CD8-positive, alpha-beta T cell (primary cell): ENCODE measurements at places on chromosomes 12 and 14. TPM values are rescaled to one million over a fixed set of nuclear protein-coding genes. Genes with fewer than 3 reads are reported as not detected.

DNA sequence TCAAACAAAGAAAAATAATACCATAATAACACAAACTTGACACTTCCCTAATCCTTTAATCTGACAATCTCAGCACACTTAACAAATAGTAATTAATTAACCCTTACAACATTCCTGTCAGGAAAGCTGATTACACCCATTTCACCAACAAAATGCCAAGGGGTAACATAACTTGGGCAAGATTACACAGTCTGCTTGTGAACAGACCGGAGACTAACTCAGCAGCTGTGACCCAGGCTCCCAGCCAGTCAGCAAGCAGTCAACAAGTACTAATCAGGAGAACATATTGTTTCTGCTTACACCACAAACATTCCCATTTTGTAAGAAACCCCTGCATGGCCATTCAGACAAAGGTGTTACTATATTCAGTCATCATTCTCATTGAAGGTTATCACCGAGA lies 592.5 kb upstream of the FLRT2 start:
- no peak for DNase-seq

- DNase-seq = no peak
These were observed 15.3 kb upstream of the SCARB1 start for GRCh38 chr12:124878795-124879516.

- DNase-seq = no peak
These were observed 64.6 kb downstream of the ANO4 start for GRCh38 chr12:100859063-100859627.

GRCh38 chr14:35365130-35366055 lies 39.2 kb downstream of the NFKBIA start:
- peak; percentile 36 for DNase-seq

- DNase-seq = no peak
These were observed 205.0 kb downstream of the SUDS3 start for GRCh38 chr12:118581371-118581770.

GRCh38 chr14:36773136-36773540 lies 111.5 kb downstream of the PAX9 start:
- DNase-seq = no peak

DNA sequence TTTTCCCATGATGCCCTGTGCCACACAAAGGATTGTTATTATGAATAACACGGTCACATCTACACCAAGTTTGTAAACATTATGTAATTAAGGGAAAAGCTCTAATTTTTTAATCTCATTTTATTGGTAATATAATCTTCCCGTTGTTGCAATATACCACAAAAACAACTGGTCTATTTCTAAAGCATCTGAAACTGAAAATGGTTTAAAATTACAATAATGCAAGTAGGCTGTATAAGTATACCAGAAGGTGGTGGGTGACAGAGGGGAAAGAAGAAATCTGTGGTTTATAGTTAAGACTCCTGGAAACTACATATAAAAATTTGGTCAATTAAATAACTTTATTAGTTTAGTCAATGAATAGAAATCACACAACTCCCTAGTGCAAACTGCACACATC lies 5.2 kb downstream of the DDHD1 start:
- no peak for DNase-seq

- DNase-seq = no peak
These were observed 47.7 kb downstream of the IL31 start for GRCh38 chr12:122126342-122126635.

DNA sequence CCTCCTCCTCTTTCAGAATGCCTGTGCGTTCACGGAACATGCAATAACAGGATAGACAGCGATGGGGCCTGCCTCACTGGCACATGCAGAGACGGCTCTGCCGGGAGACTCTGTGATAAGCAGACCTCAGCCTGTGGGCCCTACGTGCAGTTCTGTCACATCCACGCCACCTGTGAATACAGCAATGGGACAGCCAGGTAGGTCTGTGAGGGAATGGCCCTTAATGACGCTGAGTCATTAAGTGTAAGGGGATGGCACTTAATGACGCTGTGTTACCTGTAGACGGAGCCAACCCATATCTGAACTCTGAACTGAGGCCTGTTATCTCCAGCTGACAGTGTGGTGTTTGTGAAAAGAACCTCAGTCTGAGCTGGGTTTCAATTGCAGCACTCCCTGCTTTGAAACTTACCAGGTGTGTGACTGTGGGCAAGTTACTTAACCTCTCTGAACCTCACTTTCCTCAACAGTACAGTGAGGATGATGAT lies 86.9 kb downstream of the STAB2 start:
- no peak for DNase-seq

DNA sequence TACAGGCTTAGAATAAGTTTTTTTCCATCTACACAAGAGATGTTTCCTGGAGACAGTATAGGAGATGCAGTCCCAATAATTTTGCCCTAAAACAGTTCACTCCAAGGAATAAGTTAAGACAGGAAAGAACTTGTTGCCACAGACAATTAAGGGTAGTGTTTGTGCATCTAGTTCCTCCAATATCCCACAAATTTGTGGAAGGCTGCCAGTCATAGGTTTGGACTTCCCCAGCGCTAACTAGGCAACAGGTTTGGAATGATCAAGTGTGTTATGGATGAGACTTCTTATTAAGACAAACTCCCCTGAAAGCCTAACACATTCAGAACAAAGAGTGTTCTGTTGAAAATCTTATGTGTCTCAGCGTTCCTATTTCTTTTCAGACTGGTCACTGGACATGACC lies 611.0 kb downstream of the CCER1 start:
- DNase-seq = no peak

GRCh38 chr12:58346032-58346632 lies 404.8 kb downstream of the ATP23 start:
- DNase-seq = no peak

DNA sequence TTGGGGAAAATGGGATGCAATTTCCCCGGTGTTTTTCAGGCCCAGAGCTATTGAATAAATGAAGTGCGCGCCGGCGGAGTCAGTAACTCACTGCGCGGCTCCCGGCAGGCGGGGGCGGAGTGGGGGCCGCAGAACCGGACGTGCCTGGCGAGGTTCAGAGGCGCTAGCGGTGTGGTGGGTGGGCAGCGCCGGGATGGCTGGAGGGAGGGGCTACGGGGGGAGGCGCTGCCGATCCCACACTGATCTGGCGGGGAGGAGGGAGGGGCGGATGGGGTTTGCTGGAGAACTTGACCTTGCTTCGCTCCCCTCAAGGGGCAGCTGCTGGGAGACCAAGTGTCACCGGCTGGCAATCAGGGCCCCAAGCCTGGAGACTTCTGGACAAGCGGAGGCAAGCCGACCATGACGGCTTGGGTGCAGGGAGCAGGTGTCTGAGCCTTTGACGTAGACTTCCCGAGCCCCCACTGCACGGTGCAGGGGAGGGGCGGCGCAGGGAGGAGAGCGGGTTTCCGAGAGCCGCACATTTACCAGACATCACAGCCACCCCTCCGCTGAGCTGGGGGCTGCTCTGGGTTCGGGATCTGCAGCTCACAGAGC lies 174.1 kb upstream of the RTL1 start:
- no peak for DNase-seq

GRCh38 chr12:29322157-29322556 lies 58.8 kb downstream of the ERGIC2 start:
- DNase-seq = no peak

GRCh38 chr12:480831-481816 lies 21.4 kb downstream of the B4GALNT3 start:
- DNase-seq = no peak

- no peak for DNase-seq
These were observed 63.8 kb downstream of the FIGNL2 start for GRCh38 chr12:51784688-51785087.

DNA sequence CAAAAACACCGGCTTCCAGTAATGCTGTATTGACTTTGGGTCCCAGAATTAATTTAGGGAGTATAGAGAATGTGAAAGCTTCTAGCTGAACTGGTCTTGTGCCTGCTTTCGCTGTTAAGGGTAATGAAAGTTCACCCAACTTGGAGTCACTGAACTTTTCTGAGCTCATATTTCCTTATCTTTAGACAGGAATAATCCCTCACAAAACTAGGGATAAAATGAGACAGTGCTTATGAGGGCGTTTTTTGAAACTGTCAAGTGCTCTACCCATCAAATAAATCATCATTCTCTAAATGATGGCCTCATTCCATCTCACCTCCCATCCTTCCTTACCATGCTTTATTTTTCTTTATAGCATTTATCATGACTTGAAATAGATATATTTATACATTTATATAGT lies 74.7 kb downstream of the RFX4 start:
- DNase-seq = no peak

DNA sequence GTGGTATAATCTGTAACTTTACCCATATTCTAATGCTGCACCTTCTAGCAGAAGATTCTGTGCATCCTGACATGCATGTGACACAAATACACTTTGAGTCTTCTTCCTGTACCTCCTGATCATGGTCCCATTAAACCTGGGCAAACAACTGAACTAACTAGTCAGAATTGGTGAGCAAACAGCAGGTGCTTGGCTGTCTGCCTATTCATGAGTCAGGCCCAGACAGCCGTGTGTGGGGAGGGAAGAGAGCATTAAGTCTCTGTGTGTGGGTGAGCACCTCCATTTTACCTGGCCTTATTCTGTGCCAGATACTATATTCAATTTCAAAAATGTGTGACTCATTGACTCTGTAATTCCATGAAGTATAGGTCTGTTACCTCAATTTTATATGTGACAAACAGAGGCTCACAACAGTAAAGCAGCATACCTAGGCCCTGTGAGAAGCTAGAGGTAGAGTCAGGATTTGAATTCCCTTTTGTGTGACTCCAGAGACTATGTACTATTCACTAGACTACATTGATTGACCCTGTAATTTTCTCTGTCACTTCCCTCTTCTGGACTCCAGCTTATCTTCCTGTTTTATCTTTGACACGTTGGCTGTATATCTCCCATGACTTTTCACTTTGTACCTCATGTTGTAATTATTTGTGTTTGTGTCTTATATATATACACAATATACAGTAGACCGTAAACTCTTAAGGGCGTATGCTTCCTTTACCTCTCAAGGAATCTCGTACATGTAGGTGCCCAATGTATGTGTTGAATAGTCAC lies 32.2 kb downstream of the SUSD6 start:
- DNase-seq = peak; percentile 17

GRCh38 chr12:124929649-124930419 lies 15.4 kb upstream of the UBC start:
- no peak for DNase-seq

- DNase-seq = no peak
These were observed 66.2 kb downstream of the PTGER2 start for GRCh38 chr14:52380294-52380693.

- DNase-seq = no peak
These were observed 34.2 kb downstream of the ZCRB1 start for GRCh38 chr12:42291680-42292079.

GRCh38 chr12:51847643-51848325 lies 734 bp downstream of the FIGNL2 start:
- DNase-seq = no peak

GRCh38 chr12:11822081-11822834 lies 172.8 kb downstream of the ETV6 start:
- no peak for DNase-seq

- DNase-seq = no peak
These were observed 98.0 kb downstream of the KIF21A start for GRCh38 chr12:39344926-39345325.

DNA sequence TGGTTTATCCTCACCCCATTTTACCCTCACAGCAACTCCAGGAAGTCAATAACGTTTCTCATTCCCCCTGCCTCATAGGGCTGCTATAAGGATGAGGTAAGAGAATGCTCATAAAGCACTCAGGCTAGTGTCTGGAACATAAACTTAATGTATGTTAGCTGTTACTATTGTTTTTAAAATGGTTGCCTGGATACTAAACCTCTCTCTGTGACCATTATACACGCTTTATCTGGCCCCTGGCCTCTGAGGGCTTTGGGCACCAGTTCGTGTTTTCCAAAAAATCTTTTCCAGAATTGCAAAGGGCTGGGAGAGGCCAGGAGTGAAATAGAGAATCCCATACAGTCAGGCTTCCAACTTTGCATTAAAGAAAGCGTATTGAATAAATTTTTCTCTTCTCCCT lies 113.9 kb downstream of the KTN1 start:
- no peak for DNase-seq

DNA sequence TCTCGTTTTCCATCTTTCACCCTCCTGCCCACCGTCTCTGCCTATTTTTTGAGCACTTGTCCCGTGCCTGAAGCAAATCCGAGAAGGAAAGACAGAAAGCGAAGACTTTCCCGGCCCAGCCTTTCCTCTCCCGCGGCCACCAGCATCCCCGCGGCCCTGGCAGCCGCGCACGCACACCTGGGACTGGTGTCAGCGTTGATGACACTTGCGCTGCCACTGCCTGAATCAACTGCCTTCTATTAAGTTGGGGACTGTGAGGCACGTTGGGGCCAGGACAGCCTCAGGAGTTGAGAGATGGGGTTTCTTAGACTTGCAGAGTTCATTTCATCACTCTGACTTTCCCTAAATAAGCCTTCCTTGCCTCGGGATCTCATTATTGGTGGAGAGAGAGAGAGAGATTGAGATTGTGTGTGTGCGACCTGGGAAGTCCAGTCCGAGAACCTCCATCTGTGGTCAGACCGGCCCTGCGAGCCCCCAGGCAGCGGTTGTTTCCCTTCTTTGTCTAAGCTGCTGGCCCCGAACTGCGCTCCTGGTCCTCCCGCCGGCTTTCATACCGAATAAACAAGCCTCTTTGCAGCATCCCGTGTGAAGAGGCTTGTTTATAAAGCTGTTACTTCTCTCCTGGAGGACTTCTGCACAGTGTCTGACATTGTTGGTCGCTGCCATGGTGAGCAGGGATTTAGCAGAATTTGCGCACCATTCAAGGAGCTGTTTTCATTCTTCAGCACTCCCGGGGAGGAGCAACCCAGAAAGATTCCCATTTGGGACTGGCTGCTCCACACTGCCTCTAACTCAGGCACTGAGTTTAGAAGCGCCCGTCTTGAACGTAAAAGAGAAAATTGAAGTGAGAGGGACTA lies 1.5 kb downstream of the PDZRN4 start:
- no peak for DNase-seq

GRCh38 chr12:107684990-107685359 lies 624 bp upstream of the PWP1 start:
- no peak for DNase-seq

DNA sequence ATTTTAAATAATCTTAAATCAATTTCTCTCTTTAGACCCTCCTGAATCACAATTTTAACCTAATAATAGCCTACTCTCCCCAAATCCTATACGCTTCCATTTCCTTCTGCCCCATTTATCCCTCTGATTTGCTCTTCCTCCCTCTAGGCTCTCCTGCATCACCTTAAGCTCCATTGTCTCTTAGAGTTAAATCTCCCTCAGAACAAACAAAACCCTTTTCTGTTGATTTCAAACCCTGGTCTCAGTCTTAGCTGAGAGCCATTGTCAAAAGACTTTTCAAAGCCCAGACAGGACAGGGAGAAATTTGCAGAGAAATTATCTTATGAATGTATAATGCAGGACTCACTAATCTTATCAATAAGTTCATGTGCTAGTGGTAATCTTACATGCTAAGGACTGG lies 106.1 kb downstream of the C12orf75 start:
- DNase-seq = no peak

SLC25A47 gene
- total RNA-seq = not detected

LTBR gene
- total RNA-seq = 0.44 TPM

NGB gene
- total RNA-seq = not detected

SPPL3 gene
- 42.9 TPM for total RNA-seq

CMTM5 gene
- not detected for total RNA-seq

TMTC2 gene
- total RNA-seq = 1.9 TPM

IL31 gene
- not detected for total RNA-seq

SERPINA3 gene
- total RNA-seq = not detected

ADAM21 gene
- total RNA-seq = not detected

AQP2 gene
- total RNA-seq = not detected

RNASE7 gene
- not detected for total RNA-seq

OR6C3 gene
- not detected for total RNA-seq

USP44 gene
- total RNA-seq = 2.2 TPM

DEGS2 gene
- 0.60 TPM for total RNA-seq

MYO1H gene
- total RNA-seq = not detected

KLRF1 gene
- total RNA-seq = 0.92 TPM

TMCC3 gene
- 2.4 TPM for total RNA-seq

LRTM2 gene
- total RNA-seq = not detected
